ENCODE measurements at places on chromosomes 7 and 10.

DNA sequence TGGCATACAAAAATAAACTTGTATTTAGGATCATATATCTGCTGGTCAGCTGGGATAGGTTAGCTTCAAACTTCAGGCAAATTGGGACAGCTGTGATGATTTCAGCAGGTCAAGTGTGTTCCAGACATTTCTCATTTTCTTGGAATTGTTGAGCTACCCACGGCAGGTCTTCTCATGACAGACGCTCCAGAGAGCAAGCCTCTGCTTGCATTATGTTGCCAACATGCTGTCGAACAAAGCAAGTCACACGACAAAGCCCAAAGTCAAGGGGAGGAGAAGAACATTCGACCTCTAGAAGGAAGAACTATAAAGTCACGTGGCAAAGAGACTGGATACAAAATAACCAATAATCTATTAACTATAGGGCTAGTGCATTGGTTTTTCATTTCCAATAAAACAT is 103.5 kb downstream of the RAB18 start:
- no peak for DNase-seq

- no peak for DNase-seq
These were observed 246.6 kb downstream of the XPNPEP1 start for GRCh38 chr10:109676703-109677102.

- DNase-seq: no peak
These were observed 340.4 kb downstream of the TCERG1L start for GRCh38 chr10:130971123-130971435.

GRCh38 chr10:35307297-35307696 is 29.0 kb upstream of the CCNY start:
- no peak for DNase-seq

Measured in activated naive CD8-positive, alpha-beta T cell treated with anti-CD3 and anti-CD28 coated beads, Interleukin-2, amount 50 U/mL, for 16 hours (primary cell).